ENCODE measurements at places on chromosomes 11 and 22.

GRCh38 chr11:6538456-6538855 lies 41.4 kb downstream of the DNHD1 start:
- DNase-seq, result no peak

DNA sequence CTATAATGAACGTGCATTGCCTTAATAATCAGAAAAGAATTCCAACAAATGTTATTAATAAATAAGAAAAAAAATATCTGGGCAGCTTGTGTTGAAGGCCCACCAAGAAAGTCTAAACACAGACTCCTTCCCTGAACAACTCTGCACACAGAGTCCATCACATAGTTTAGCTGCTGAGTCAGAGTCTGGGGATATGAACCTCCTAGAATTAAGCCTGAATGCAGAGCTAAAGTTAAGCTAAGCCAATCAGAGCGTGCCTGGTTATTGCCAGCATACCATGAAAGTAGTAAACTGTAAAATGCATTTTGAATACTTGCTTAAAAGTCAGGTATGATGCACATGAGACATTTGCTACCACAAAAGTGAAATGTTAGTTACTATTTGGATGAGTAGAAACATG lies 25.6 kb upstream of the TENM4 start:
- DNase-seq, result peak; percentile 84

- no peak for DNase-seq
Observed at GRCh38 chr11:39541945-39542351, 1917.5 kb downstream of the LRRC4C start.

DNA sequence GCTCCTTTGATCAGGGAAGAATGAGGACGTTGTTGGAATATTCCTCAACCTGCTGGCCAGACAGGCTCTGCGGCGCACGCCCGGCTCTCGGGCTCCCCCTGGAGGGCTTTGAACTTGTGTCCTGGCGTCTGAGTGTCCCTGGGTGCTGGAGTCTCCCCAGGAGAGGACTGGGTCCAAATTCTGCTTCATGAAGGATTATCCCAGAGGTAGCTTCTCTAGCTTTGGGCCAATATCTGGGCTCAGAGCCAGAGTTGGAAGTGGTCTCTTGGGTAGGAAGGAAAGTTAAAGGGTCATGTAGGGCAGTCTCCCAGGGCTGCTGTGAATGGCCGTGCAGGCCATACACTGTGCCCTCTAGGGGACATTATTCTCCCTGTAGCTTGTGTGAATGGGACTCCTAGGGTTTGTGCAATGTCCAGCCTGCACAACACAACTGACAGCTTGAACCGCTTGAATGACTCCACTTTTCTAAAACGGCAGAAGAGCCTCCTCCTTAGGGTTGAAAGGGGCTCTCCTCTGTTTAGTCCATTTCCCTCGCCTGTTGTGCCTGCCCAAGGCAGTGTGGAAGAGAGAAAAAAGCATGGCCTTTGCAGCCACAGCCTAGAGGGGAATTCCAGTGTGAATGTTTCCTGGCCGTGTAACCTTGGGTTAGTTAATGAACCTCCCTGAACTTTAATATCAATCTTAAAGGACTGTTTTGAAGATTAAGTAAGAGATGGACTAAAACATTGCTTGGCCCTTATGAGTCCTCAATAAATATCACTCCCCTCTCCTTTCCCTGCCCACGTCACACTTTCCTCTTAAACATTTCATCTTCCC lies 111.2 kb upstream of the THY1 start:
- peak; percentile 52 for DNase-seq

GRCh38 chr11:9700105-9700801 lies 36.4 kb downstream of the SWAP70 start:
- no peak for DNase-seq

- no peak for DNase-seq
Observed at GRCh38 chr11:66850588-66851238, 6.2 kb upstream of the LRFN4 start.

GRCh38 chr11:133948711-133949110 lies 8.1 kb downstream of the IGSF9B start:
- DNase-seq, result no peak

DNA sequence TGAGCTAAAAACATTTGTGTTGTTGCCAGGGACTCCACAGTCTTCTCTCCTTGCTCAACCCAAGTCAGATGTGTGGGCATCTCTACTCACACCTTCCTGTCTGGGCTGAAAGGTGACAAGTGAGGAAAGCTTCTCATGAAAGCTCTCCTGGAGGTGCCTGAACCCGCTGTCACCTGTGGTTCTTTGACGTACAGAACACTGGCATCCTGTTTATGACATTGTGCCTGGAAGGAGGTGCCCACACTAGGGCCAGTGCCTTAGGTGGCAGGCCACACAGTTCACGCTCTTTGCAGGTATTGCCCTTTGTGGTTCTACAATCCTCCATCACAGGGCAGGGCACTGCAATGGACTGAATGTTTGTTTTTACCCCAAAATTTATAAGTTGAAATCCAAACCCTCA lies 108.5 kb downstream of the CD44 start:
- no peak for DNase-seq

DNA sequence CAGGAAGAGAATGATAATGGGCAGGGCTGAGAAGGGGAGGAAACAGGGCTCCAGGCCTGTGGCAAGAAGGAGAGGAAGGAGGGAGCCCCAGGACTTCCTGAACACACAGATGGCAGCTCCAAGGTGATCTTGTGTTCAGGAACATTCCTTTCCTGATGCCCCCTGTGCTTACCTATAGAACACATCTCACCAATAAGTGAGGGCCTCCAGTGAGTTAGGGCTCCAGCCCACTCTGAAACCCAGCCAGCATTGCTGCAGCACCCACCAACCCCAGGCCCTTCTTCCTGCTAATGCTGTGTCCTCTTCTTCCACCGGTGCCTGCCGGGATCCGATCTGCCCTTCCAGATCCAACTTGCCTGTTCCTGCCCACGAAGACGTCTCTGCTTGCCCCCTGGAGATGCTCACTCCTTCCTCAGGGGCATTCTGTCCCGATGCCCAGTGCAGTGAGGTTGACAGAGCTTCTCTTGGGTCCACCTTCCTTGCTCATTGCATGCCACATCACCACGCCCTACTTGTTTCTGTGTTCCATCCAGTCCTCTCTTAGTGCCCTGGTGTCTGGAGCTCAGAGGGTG lies 17.4 kb downstream of the ANKK1 start:
- no peak for DNase-seq
